ENCODE measurements at places on chromosomes 6 and 20.

- no peak for DNase-seq
Observed at GRCh38 chr20:16205507-16205906, 367.7 kb downstream of the KIF16B start.

- no peak for DNase-seq
Observed at GRCh38 chr6:150573041-150573681, 26.5 kb upstream of the PLEKHG1 start.

GRCh38 chr6:30942338-30943060 is 1.7 kb downstream of the MUCL3 start:
- DNase-seq, result no peak

DNA sequence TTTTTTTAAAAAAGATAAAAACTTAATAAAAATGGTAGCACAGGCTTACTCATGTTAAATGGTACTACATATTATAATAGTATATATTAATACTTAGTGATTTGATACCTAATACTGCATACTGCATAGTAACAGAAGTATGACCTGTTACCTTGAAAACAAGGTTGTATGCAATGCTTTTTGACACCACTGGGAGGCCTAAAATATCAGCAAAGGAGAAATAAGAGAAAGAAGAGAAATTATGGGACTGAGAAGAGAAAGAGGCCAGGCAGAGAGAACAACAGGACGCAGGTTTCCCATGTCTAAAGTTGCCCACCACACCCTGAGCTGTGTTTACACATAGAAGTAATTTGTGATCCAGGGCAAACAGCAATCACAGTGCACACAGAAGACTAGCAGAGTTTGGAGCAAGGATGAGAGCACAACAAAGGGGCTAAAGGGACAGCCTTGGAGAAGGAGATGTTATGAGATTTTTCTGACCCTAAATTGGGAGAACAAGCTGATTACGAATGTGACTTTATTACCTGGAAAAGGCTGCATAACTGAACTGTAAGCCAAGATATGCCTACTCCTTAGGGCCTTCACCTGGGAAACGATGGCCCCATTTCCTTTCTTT is 73.2 kb downstream of the ROS1 start:
- no peak for DNase-seq

DNA sequence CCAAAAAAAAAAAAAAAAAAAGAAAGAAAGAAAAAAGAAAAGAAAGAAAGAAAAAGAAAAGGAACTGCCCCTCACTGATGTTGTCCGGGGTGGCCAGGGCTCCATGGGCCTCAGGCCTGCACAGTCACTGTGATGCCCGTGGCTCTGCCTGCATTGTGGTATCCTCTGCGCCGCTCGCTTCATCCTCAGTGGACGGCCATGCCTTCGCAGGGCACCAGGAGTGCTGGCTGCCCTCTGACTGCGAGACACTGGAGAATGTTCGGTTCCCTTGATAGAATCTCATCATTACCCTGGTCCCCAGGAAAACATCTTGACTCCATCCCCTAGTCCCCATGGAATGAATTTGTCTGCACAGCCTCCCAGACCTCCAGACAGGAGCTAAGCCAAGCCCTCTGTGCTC is 61.7 kb downstream of the TMEM242 start:
- no peak for DNase-seq

DNA sequence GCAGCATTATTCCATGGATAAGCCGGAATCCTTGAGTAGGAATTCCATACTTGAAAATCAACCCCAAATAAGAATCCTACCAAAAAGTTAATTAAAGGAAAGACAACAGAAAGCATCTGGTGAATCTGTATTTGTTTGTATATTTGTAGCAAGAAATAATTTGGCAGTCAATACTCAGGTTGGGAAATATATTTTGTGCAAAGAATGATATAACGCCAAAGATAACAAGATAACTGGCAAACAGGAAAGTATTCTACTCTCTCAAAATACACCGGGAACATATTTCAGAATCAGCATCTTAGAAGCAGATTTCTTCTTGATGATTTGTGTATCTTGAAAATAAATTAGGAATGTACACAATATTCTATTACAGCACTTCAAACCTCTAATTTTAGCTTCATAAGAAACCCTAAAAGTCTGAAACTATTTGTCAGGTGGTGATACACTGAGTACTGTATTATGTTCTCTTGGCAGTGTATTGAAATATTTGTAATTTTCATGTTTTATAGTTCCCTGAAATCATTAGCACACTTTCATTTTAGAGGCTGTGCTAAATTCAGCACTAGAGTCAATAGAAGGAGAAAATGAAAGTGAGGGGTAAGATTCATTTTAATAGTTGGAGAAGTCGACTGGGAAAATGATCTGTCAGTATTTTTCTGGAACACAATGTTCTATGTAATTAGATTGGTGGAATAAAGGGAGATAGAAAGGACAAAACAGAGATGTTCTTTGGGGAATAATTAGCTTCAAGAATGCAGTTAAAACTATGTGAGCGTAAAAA is 879.7 kb upstream of the GJE1 start:
- DNase-seq, result no peak

- DNase-seq, result no peak
Observed at GRCh38 chr20:55513954-55514353, 491.4 kb downstream of the CBLN4 start.

- no peak for DNase-seq
Observed at GRCh38 chr6:44275749-44276648, 5.7 kb downstream of the TMEM151B start.

DNA sequence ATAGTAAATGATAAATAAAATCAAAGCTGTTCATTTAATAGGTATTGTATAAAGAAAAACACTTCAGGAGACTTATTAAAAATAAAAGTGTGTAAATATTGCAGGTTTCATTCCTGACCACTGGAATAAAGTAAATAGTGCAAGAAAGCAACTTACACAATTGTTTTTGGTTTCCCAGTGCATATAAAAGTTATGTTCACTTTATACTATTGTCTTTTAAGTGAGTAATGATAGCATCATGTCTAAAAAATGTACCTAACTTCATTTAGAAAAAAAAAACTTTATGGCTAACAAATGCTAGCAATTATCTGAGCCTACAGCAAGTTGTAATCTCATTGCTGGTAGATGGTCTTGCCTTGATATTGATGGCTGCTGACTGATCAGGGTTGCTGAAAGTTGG is 726.6 kb upstream of the POU3F2 start:
- DNase-seq, result no peak

DNA sequence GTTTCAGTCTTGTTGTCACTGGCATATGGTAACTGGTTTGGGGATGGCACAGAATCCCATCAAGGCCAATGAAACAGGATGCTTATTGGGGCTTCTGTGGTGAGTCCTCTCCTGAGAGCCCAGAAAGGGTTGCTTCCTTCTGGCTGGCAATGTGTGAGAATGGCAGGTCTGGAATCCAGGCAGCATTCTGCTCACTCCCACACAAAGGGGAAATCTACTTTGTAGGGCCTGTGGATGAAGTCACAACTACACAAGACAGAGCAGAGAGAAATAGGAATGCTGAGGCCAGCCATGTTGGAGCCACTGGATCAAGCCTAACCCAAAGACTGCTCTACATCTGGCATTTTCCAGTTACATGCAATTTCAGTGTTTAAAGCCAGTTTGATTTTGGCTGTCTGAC is 15.7 kb downstream of the PLAGL2 start:
- DNase-seq, result no peak

- DNase-seq, result no peak
Observed at GRCh38 chr6:134132494-134133141, 80.2 kb upstream of the SLC2A12 start.

- DNase-seq, result no peak
Observed at GRCh38 chr6:134115715-134116074, 63.3 kb upstream of the SLC2A12 start.

- DNase-seq, result no peak
Observed at GRCh38 chr6:63346217-63346835, 26.5 kb upstream of the LGSN start.

DNA sequence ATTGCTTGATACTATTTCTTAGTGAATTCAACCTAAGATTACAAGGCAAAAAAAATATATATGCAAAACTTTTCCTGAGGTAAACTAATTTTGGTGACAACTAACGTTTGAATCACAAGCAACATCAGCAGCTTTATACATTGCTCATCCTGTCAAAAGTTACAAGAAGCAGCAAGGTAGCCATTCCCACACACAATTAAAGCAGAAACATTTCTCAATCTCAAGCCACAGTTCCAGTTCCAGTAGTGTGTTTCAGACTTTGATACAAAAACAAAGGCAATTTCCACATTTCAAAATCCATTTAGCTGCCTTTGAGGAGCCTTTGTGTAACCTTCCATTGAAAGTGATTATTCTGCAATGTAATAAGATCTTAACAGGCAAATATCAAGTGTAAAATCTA is 191.0 kb downstream of the WDR27 start:
- DNase-seq, result no peak

DNA sequence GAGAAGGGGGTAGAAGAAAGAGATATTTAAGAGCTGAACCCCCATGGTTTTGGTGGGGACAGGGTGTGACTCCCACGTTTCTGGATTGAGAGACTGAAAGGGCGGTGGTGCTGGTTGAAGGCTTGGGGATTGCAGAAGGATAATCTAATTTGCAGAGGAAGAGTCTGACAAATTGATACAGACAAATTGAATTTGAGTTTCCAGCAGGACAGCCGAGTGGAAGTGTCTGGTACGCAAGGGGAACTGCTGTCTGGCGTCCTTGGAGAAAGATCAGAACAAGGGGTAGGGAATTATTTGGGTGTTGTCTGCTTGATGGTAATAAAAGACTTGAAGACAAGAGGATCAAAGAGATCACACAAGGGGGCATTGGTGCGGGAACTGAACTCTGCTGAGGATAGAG is 40.5 kb upstream of the MDGA1 start:
- no peak for DNase-seq

GRCh38 chr6:30463242-30463641 is 26.1 kb upstream of the HLA-E start:
- DNase-seq, result no peak

- no peak for DNase-seq
Observed at GRCh38 chr20:49973981-49974380, 8.8 kb upstream of the SNAI1 start.

DNA sequence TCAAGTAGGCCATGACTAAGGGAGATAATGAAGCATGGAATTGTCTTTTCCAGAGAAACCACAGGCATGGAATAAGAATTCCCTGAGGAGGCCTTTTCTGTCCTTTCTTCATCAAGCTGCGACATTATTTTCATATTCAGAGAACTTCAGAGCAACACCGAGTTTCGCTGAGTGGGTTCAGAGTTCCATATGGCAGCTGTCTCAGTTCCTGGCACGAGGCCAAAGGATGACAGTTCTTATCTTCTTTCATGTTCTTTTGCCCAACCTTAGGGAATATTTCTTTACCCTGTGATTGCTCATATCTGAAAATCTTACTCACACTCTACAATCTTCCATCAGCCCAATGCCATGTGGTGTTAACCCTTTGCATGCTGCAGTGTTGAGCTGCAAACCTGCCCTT is 135.3 kb upstream of the BMP2 start:
- DNase-seq, result no peak

DNA sequence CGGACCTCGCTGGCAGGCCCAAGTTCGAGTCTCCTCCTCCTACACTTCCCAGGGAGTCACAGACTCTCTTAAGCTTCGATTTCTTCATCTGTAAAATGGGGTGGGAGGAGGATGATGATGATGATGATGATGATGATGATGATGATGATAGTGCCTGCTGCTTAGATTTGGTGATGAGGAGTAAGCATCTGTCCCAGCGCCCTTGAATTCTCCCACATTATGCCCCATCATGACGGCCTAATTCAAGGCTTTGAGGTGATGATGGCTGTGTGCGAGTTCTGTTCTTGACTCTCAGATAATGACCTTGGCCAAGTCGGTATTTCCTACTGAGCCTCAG is 487 bp upstream of the KIAA1755 start:
- DNase-seq, result no peak

DNA sequence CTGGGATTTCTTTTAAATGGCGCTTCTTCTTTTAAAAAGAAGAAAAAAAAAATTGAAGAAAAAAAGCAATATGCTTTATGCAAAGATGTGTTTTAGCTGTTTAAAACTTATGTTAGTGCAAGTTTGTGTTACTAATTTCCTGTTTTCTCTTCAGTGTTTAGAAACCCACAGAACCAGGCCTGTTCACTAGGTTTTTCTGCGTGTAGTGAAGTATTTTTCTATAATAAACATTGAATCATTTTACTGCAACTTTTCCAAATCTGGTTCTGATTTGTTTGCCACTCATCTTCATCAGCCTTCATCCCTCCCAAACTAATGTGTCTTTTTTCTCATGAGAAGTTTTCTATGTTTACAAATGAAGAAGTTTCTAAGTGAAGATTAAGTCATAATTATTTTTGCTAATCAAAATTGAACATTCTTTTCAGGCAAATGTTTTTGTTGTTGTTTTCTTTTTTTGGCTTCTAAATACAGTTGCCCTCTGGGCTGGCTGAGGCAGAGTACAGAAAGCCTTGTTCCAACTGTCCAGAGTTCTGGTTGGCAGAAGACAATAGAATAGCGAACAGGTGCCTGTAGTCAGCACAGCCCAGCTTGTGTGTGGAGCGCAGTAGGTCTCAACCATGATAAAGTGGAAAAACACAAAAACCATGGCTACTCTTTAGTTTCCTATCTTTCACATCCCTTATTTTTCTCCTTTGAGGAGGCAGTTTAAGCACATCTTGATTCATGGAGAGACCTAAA is 14.5 kb downstream of the ZNF76 start:
- DNase-seq, result no peak

DNA sequence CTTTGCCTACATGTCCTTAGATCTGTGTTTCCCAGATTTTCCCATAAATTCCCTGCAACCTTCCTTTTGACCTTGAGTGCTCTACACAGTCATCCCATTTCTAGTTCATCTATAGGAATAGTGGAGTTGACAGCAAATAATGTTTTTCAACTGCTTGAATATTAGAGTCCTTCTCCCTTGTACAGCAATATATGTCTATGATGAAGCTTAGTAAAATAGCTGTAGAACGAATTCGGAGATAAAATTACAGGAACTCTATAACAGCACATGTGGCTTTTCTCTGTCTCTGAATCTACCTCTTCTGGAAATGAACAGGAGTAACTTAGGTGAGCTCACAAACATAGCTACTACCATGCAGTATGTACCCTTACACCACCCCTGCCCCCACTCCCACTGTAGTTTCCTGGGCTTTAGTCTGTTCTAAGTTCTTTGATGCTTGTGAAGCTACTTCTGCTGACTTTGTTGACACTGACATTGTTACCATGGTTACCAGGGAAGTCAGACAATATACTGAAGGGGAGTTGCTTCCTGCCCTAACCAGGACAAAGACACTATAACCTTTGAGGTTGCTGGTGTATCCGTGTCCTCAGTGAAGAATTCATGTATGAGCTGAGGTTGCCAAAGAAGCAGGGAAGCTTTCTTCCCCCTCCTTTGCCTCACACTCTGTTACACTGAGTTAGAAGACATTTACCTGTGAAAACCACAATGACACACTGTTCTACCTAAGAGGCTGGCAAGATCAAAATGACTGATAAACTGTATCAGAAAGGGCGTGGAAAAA is 35.8 kb upstream of the SHLD1 start:
- DNase-seq, result peak; percentile 67

- peak; percentile 9 for DNase-seq
Observed at GRCh38 chr6:28884423-28885131, 39.2 kb downstream of the TRIM27 start.

GRCh38 chr20:37377346-37378081 is 31.6 kb downstream of the SRC start:
- DNase-seq, result no peak

DNA sequence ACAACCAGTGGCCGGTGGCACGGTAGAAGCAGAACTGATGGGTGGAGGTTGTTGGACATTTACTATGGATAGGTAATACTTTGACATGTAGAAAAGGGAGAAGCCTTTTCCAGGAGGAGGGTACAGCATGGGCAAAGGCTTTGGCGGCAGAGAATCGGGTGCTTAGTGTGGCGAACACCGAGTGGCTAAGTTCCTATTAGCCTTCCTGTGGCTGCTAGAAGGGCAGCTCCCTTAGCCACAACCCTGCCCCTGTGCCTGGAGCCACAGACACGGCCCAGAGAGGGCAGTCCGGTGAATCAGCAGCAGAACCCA is 37.9 kb upstream of the TGM2 start:
- no peak for DNase-seq
